Sigmoid colon (tissue), 7 donors: ENCODE measurements at places on chromosomes 11 and 22. TPM values are rescaled to one million over a fixed set of nuclear protein-coding genes. Genes with fewer than 3 reads are reported as not detected.

DNA sequence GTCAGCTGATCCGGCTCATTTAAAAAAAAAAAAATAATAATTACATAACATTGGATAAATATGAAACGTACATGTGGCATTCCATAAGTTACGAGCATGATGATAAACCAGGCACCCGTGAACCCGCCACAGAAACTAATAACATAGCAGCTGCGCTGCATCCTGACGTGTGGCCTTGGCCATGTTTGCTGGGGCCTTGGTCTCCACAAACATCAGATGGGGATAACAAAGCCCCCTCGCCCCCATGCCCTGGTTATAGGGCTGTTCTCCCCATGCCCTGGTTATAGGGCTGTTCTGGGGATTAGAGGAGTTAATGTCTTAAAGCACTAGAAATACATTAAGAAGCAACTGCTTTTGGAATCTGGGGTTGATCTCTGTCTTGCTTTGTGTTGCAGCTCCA is 36.7 kb downstream of the FLRT1 start:
- no peaks in the 10 kb centered on the region for H3K36me3 ChIP-seq
- no peaks in the 10 kb centered on the region for H3K27me3 ChIP-seq
- peaks cover 8% of the 10 kb centered on the region for H3K4me1 ChIP-seq
- H3K4me3 ChIP-seq: no peak overlapping the region
- H3K27ac ChIP-seq: no peak overlapping the region

Gene XNDC1N
- 9.4 TPM for total RNA-seq

GRCh38 chr11:114135737-114136151 is 76.2 kb downstream of the ZBTB16 start:
- H3K36me3 ChIP-seq: peaks cover 10% of the 10 kb centered on the region
- no peaks in the 10 kb centered on the region for H3K27me3 ChIP-seq
- no peak overlapping the region for H3K4me3 ChIP-seq
- H3K27ac ChIP-seq: peak overlapping the region; percentile 33

DNA sequence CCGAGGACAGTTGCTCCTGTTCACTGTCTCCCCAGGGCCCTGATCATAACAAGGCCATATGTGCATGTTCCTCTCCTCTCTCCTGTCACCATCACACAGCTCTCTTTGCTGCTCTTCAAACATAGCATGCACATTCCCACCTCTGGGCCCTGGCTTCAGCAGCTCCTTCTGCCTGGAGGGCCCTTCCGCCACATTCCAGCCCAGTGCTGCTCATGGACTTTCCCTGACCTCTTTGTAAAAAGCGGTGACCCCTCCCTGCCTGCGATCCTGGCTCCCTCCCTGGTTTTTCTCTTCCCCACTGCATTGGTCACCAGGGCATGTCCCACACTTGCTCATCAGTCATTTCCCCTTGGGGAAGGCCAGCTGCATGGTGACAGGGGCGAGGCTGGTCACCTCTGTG is 98.2 kb downstream of the MYO18B start:
- no peak for DNase-seq
- no peaks in the 10 kb centered on the region for H3K27me3 ChIP-seq
- no peak overlapping the region for H3K27ac ChIP-seq
- no peaks in the 10 kb centered on the region for H3K4me1 ChIP-seq

Gene SOX6
- 1.7 TPM for total RNA-seq

DNA sequence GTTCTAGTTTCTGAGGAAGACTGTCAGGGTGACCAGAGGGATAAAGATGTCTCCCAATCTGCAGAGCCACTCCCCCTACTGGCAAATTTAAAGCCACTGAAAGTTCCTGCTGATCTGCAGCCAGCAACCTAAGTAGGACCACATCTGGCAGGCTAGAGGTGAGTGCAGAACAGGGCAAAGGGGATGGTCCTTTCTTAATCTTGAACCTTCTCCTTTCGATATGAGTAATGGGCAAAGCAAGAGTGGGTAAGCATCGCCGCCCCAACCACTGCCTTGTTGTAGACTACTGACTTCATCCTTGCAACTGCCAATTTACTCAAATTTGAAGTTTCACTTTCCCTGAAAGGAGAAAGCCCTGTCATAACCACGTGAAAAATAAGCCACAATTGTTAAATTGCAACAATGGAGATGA is 30.7 kb downstream of the SCUBE2 start:
- H3K27ac ChIP-seq: no peak overlapping the region
- no peaks in the 10 kb centered on the region for H3K36me3 ChIP-seq
- no peak overlapping the region for H3K4me3 ChIP-seq
- H3K4me1 ChIP-seq: no peaks in the 10 kb centered on the region

Gene CCDC116
- 0.41 TPM for total RNA-seq

Gene CHRNA10
- total RNA-seq: not detected

DNA sequence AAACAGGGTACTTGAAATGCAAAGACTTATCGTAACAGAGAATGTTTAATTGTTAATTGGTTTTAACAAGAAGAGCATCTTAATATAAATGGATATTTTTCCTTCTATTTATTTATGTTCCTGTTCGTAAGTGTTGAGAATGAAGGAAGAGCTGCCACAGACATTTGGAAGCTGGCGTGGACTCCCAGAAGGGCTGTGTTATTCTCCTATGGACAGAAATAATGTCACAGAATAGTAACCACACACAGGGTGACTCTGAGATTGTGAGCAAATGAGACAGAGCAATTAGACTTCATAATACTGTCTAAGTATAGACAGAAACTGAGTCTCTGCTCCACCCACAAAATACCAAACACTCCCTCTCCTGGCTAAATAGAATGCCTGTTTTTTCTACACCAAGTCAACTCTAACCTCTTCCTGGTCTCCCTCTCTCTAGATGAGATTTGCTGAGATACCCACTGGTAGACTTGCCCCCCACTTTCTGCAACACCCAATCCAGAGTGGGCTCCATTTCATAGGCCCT is 6.1 kb downstream of the APOL3 start:
- no peak for DNase-seq
- no peak overlapping the region for H3K4me3 ChIP-seq
- no peaks in the 10 kb centered on the region for H3K36me3 ChIP-seq
- no peaks in the 10 kb centered on the region for H3K27me3 ChIP-seq

GRCh38 chr11:122812638-122813037 is 25.7 kb upstream of the CRTAM start:
- no peak for DNase-seq
- H3K4me1 ChIP-seq: no peaks in the 10 kb centered on the region
- H3K36me3 ChIP-seq: no peaks in the 10 kb centered on the region
- no peaks in the 10 kb centered on the region for H3K27me3 ChIP-seq
- no peak overlapping the region for H3K27ac ChIP-seq
- no peak overlapping the region for H3K4me3 ChIP-seq

- H3K36me3 ChIP-seq: no peaks in the 10 kb centered on the region
- H3K27me3 ChIP-seq: peaks cover 6% of the 10 kb centered on the region
- no peak overlapping the region for H3K27ac ChIP-seq
- H3K4me3 ChIP-seq: no peak overlapping the region
Observed at GRCh38 chr11:2210366-2211112, 38.9 kb upstream of the TH start.

GRCh38 chr11:429931-430456 is 11.8 kb downstream of the ANO9 start:
- no peaks in the 10 kb centered on the region for H3K4me1 ChIP-seq
- no peaks in the 10 kb centered on the region for H3K36me3 ChIP-seq
- no peak overlapping the region for H3K27ac ChIP-seq
- no peak overlapping the region for H3K4me3 ChIP-seq
- H3K27me3 ChIP-seq: no peaks in the 10 kb centered on the region
- no peak for DNase-seq

Gene DEAF1
- 29.6 TPM for total RNA-seq

Gene MPZL2
- 7.7 TPM for total RNA-seq

- no peaks in the 10 kb centered on the region for H3K4me1 ChIP-seq
- H3K27me3 ChIP-seq: no peaks in the 10 kb centered on the region
Observed at GRCh38 chr11:113673550-113674396, 32.3 kb downstream of the TMPRSS5 start.

DNA sequence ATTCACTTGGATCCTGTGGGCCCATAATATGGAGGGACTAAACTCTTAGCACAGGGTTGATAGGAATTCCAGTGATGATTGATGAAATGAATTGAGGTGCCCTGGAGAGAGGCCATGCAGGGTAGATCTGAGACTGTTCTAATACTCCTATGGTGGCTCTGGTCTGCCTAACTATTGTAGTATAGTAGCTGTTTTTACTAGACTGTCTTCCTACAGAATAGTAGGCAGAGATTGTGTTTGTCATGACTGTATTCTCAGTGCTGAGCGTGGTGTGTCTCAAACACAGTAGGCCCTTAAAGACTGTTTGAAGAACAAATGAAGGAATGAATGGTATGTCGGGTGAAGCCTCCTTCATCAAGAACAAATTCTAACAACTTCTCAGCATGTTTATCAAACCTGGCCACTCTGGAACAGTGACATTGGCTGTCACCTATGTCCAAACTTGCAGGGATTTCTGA is 107.0 kb upstream of the SESN3 start:
- H3K27me3 ChIP-seq: no peaks in the 10 kb centered on the region
- no peak for DNase-seq
- no peaks in the 10 kb centered on the region for H3K36me3 ChIP-seq

DNA sequence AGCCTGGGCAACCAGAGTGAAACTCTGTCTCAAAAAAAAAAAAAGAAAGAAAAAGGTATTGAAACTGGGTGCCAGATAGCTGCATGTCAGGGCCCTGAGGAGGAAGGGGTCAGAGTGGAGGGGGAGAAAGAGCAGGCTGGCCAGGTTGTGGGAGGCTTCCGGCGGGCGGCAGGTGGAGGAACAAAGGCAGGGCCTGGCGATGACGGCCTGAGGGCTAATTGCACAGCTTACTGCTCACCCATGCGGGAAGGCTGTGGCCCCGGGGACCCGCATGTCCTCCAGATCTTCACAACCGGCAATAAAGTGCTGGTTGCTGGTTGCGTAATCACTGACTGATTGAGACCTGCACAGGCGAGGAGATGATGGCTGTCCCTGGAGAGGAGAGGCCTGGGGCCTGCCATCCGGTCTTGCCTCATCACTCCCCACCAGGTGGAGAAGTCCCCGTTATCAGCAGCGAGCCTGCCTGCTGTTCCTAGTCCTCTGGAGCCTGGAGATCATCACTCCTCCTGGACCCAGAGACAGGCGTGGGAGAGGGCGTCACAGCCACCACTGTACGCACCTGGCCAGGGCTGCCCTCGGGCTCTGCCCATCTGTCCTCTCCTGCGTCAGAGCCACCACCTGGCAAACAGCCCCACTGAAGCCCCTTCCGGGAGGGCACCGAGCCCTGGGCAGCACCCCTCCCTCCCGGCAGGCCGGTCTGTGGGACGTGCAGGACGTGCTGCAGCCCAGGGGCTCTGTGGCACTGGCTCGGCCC is 18.7 kb downstream of the H19 start:
- H3K4me3 ChIP-seq: no peak overlapping the region
- no peak overlapping the region for H3K27ac ChIP-seq
- H3K36me3 ChIP-seq: no peaks in the 10 kb centered on the region
- peak; percentile 21 for DNase-seq
- H3K27me3 ChIP-seq: no peaks in the 10 kb centered on the region
- H3K4me1 ChIP-seq: no peaks in the 10 kb centered on the region

Gene MOGAT2
- total RNA-seq: not detected

GRCh38 chr11:120931057-120931779 is 92.7 kb upstream of the TBCEL start:
- DNase-seq: no peak
- no peaks in the 10 kb centered on the region for H3K27me3 ChIP-seq
- no peak overlapping the region for H3K4me3 ChIP-seq
- no peaks in the 10 kb centered on the region for H3K36me3 ChIP-seq

Gene ZDHHC8
- total RNA-seq: 14.3 TPM

DNA sequence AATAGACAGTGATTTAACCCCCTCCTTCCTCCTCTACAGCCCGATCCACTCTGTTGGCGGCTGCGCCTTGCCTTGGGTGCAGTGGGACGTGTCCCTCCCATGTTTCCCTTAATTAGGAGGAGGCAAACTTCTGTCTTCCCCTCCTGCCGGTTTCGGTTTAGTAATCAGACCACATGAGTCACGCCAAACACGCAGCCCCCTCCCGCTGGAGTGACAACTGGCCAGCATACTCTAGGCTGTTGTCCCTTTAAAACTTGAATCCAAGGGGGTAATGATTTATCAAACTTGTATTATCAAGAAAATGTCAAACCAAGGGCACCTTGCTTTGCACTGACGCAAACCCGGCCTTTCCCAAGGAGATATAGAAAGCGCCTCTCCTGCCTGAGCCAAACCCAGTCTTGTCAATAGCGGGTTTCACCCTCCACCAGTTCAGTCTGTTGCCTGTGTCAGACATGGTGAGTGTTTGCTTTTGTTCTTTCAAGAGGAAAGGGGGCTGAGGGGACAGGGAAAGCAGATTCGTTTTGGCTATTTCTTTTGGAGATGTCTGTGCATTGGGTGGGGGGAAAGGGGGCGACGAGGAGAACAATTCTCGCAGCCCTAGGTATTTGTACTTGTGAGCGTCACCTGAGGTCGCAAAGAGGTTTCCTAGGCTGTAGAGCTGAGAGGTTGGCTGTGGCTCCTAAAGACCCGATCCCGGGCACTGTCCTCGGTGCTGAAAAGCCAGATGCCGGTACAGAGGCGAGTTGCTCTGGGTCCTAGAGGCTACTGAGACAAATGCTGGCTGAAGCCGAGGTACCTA is at the start of gene SLC6A5:
Gene SLC6A5, plus strand, starts transcription at position 388 of the 799 bp plus-strand sequence. Its CDS starts 65 bp downstream, at position 453.
- peaks cover 33% of the 10 kb centered on the region for H3K27me3 ChIP-seq
- no peaks in the 10 kb centered on the region for H3K36me3 ChIP-seq
- DNase-seq: no peak
- no peak within 1 kb of the TSS for H3K4me3 ChIP-seq

Gene LRRN4CL
- total RNA-seq: 40.4 TPM

Gene SYCE3
- not detected for total RNA-seq

DNA sequence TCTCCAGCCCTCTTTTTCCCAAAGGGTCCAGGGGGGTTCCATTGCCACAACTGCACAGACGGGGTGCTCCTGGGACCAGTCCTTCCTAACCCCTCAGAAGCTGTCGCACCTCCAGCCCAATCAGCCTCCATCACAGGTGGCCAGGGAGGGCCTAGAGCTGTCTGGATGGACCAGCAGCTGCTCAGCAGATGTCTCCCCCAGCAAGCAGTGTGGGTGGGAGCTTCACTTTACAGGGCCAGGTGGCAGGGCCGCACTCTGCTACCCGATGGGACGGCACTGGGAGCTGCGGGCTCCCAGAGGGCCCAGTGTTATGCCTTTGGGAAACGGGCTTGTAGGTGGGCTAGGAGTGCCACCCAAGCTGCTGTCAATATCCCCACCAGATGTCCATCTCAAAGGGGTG is 120.5 kb downstream of the DSCAML1 start:
- no peak overlapping the region for H3K4me3 ChIP-seq
- H3K4me1 ChIP-seq: no peaks in the 10 kb centered on the region
- no peak overlapping the region for H3K27ac ChIP-seq
- DNase-seq: no peak
- no peaks in the 10 kb centered on the region for H3K36me3 ChIP-seq
- no peaks in the 10 kb centered on the region for H3K27me3 ChIP-seq

Gene RAB3IL1
- 12.1 TPM for total RNA-seq

- H3K36me3 ChIP-seq: no peaks in the 10 kb centered on the region
- no peaks in the 10 kb centered on the region for H3K4me1 ChIP-seq
- no peaks in the 10 kb centered on the region for H3K27me3 ChIP-seq
- no peak overlapping the region for H3K27ac ChIP-seq
- H3K4me3 ChIP-seq: no peak overlapping the region
Observed at GRCh38 chr11:14132312-14132711, 169.8 kb downstream of the SPON1 start.
